ENCODE measurements at places on chromosomes 3 and 15.

DNA sequence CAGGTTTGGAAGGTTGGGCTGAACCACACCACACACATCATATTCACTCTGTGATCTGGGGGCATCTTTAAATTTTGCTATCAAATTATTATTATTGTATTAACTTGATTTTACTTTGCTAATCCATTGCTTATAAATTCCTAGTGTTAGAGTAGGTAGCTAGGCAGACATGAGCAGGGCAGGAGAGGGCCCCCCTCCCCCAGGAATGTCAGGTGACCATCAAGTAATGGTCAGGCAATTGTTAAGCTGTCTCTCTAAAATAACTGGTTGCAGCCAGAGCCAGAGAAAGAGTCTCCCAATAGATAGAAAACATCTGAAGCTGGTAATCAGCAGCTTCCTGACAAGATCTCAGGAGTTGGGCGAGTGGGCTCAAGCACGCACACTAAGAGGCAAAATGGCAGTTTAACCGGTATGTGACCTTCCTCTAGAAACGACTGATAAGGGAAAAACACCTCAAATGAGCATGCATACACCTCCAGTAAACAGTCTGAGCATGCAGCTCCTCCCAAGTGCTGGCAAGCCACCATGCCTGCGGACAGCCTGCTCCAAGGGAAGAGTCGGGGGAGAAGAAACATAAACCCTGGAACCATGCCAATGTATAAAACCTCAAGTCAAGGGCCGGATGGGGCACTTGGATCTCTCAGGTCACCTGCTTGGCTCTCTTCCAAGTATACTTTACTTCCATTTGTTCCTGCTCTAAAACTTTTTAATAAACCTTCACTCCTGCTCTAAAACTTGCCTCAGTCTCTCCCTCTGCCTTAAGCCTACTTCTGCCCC, 3.1 kb upstream of the CXCR6 start:
- no peak for DNase-seq

GRCh38 chr15:28017423-28017924, 81.6 kb downstream of the OCA2 start:
- no peak for DNase-seq

GRCh38 chr3:193851941-193852674, 259.1 kb downstream of the OPA1 start:
- no peak for DNase-seq

- DNase-seq: no peak
Observed at GRCh38 chr3:169541528-169541927, 122.0 kb downstream of the MECOM start.

DNA sequence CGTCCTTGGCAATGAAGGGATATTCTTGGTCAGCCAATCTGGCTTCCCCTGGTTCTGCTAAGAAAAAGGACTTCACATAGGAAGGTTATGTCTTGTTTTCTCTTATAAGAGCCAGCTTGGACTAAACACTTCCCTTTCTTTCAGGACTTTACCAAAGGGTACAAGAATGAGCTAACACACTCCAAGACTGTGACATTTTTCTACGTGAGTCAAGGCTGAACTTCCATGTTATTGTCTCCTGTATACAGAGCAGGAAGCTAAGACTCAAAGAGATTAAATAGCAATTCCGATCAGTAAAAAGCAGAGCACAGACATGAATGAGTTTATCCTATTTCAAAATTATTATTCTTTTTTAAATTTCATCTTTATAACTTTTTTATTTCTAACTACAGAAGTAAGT, 63.3 kb upstream of the STT3B start:
- DNase-seq: no peak

GRCh38 chr3:12405432-12406272, 78.6 kb upstream of the TSEN2 start:
- DNase-seq: no peak

GRCh38 chr3:25040748-25041147, 387.3 kb upstream of the RARB start:
- no peak for DNase-seq

- no peak for DNase-seq
Observed at GRCh38 chr3:51436998-51437639, 46.0 kb downstream of the RBM15B start.

- DNase-seq: no peak
Observed at GRCh38 chr3:190495796-190496195, 18.1 kb upstream of the IL1RAP start.

DNA sequence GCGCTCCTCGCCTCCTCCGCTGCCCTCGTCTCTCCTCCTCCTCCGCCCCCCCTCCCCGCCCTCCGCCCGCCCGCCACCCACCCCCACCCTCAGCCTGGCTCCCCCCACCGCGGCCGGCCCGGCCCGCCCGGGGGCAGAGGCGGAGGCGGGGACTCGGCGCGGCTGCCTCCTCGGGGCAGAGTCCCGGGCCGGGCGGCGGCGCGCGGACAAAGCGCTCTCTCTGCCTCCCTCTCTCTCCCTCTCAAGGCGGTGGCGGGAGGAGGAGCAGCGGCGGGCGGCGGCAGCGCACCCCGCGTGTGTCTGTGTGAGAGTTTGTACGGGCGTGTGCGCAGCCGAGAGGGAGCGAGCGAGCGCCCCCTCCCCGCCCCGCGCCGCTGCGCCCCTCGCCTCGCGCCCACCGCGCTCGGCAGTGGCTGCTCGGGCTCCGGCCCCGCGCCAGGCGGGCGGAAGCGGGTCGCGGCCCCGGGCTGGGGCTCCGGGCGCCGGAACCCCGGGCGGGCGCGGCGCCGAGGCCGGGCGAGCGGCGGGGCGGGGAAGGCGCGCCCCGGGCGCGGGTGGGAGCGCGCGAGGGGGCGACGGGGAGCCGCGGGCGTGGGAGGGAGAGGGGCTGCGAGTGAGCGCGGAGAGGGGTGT, at the start of gene IGF2BP2:
Gene IGF2BP2, minus strand, starts transcription at position 37 of the 633 bp plus-strand sequence. CDS start 82 bp downstream, outside the sequence.
- DNase-seq: peak; percentile 80

DNA sequence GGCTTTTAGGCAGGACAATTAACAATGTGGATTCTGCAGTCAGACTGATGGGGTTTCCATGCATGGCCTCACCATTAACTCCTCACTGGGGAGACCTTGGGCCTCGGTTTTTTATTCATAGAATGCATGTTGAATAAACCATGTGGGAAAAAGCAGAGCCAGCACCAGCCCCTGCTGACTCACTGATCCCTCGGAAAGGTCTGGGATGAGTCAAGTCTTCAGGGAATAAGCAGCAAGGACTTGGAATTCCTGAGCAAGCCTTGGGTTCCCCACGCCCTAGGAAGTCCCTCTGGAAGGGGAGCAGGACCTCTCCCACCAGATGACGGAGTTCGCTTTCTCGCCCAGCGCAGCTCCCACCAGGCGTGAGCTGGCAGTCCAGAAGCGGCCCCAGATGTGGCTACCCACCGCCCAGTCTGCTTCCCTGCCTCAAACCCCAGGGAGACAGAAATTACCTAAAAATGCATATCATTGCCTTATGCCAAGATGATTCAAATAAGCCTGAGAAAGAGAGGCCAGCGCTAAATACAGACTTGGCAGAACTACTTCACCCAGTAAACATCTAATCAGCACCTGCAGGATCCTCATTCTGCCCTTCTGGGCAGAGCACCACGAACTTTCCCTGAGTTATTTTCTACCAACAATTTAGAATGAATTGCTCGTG, 45.4 kb downstream of the BTD start:
- DNase-seq: no peak

DNA sequence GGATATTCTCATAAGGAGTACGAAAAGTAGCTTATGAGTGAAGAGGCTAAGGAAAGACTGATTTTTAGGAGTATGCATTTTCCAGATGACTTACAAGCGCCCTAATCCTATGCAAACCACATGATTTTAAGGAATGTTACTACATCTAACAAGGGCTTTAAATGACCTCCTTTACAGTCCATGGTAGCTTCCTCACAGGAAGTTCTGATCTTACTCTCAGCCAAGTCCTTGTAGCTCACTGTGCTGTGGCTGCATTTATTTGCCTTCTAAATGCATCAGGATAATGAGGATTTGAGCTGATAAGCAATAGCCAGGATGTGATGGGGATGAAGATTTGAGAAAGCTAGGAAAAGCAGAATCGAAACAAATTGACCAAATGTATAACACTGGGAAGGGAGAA, 896.0 kb downstream of the MCTP2 start:
- DNase-seq: no peak

DNA sequence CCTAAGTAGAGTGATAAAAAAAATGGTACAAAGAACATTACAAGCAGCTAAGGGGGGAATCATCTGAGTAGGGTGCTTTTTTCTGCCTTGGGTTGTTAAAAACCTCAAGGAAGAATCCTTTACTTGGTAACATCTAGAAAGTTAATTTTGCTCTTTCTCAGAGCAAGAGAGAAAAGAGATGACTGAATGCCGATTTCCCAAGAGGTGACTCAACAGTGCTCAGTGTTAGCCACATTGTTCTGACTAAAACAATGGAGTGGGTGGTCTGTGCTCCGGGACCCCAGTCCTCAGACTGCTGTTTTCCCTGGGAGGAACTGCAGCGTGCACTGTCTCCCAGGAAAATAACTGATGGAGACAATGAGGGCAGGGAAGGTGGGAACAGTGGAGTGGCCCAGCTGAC, 41.1 kb upstream of the RASGRP1 start:
- DNase-seq: no peak

DNA sequence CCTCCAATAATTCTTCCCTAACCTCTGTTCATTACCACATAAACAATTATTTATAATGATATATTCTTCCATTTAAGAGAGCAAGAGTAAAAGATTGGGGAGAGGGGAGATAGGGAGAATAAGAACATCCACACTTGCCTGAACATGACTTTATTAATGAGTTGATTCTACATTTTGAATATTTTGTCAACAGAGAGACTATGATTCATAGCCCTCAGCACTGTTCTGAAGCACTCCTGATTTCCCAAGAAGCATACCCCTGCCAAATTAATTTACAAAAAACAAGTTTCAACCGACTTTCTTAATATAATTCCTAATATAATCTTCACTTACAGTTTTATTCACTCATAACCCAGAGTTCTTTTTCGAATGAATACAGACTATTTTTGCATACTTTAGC, 828.8 kb downstream of the ROBO2 start:
- DNase-seq: no peak

DNA sequence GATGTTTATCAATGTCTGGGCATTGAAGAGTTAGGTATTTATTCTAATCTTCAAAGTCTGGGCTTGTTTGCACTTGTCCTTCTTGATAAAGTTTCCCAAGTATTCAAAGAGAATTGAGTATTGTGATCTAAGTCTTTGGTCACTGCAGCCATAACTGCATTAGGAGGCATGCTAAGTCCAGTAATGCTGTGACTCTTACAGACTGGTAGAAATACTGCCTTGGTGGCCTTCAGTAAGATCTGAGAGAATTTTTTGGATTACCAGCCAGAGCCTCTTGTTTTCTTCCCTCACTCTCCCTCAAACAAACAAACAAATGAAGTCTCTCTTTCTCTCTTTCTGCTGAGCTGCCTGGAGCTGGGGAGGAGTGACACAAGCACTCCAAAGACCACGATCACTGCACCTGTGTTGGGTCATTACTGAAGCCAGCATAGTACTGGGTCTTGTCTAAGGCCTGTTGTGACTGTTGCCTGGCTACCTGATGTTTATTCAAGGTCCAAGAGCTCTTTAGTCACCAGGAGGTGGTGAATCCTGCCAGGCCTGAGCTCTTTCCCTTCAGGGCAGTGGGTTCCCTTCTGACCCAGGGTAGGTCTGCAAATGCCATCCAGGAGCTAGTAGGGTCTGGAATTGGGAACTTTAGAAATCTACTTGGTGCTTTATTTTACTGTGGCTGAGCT, 14.8 kb upstream of the RBP2 start:
- DNase-seq: no peak

GRCh38 chr3:129003578-129004112, 2.5 kb downstream of the EFCC1 start:
- DNase-seq: no peak

DNA sequence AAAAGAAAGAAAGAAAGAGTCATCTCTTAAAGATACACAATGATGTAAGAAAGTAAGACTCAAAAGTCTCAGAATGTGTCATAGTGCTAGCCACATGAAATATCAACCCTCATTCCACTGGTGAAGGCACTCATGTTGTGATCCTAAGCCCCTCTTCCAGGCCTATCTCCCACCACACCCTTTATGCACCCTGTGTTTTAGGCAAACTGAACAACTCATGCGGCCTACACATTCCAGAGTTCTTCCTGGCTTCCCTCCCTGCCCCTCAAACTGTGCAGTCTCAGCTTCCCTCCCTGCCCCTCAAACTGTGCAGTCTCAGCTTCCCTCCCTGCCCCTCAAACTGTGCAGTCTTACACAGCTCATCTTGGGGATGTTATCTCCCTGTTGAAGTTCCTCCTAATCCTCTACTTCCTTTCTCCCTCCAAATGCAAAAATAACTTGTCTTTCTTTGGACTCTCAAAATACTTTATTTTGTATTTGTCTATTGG, 69.0 kb upstream of the FNDC3B start:
- peak; percentile 35 for DNase-seq

DNA sequence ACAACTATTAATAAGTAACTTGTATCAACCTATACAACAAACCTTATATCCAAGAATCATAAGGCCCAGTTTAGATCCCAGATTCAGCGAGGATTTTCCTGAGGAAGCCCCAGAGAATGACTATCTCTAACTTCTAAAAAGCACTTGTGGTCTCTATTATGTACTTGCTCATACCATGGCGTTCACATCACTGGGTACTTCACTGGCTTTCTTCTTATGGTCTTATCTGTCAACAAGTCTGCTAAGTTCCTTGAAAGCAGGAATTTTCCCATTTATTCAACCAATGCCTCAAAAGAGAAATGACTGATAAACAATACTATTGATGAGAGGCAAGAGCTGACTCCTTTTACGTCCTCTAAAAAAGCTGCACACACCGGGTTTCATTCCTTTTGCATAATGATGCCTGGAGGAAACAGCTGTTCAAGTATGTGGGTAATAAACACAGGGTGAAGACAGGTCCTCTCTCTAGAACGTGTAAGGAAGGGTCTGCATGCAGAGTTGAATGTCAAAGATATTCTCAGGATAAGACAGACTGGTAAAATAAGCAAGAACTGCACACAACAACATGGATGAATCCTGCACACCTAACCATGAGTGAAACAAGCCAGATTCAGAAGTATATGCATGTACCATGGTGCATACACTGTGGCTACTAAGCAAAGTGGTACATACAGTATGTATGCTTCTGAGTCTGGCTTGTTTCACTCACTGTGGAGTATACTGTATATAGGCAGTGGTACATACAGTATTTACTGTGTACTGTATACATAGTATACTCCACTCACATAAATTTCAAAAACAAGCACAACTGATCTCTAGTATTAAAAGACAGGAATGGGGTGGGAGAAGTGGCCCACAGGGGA, 408.7 kb downstream of the SHQ1 start:
- DNase-seq: no peak
